ENCODE measurements at places on chromosomes 11 and 22. TPM values are rescaled to one million over a fixed set of nuclear protein-coding genes. Genes with fewer than 3 reads are reported as not detected.

Gene PRPF19
- total RNA-seq: 41.5 TPM

Gene RAPSN
- 6.3 TPM for total RNA-seq

Gene DESI1
- 53.6 TPM for total RNA-seq

Gene SAA2
- total RNA-seq: 2.8 TPM

Gene ASCC2
- 31.5 TPM for total RNA-seq

Gene IL10RA
- 6.0 TPM for total RNA-seq

Gene CBX7
- 79.2 TPM for total RNA-seq

Gene SMC1B
- total RNA-seq: not detected

DNA sequence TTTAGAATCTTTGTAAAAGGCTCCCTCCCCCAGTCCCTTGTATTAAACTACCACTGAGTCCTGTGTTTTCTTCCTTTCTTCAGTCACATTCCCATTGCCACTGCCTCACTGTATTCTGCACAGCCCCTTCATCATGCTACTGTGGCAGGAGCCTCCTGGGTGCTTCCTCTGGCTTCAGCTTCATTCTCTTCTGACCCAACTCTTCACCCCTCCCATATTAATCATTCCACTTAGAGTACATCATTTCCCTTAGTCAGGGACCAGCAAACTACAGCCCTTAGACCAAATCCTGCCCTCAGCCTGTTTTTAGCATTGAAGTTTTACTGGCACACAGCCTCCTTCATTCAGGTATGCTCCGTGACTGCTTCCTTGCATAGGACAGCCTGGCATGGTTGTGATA is 127.7 kb upstream of the MTNR1B start:
- no peak for DNase-seq

DNA sequence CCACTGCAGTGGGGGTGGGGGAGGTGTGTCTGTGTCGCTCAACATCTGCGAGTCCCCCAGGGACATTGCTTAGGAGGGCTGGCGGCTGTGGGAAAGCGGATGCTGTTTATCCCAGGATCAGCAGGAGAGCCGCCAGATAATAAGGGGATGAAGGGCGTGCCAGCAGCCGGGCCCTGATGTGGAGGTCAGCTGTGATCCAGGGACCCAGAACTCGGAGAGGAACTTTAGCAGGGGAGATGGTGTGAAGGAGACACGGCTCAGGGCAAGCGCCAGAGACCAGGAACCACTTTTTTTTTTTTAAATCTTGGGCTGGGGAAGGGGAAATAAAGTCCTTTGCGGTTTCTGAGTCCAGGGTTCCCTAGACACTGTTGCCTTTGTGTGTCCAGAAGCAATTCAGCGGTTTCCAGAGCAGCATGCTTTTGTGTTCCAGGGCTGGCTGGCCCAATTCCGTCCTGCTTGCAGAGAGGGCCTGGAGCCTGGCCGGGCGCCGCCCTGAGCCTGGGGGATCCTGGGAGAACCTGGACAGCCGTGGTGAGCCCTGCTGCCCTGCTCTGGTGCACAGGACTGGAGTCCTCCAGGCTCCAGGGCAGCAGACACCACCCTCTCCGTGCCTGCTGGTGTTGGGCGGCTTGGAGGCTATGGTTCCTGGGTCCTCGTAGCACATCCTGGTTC is at the start of gene GRAMD4:
GRAMD4 (plus strand) TSS at position 557 of the 672 bp plus-strand sequence. CDS start 6,414 bp downstream, outside the sequence.
- peak; percentile 83 for DNase-seq

- DNase-seq: peak; percentile 78
Measured at GRCh38 chr11:124759266-124760204, 2.6 kb downstream of the ESAM start.

DNA sequence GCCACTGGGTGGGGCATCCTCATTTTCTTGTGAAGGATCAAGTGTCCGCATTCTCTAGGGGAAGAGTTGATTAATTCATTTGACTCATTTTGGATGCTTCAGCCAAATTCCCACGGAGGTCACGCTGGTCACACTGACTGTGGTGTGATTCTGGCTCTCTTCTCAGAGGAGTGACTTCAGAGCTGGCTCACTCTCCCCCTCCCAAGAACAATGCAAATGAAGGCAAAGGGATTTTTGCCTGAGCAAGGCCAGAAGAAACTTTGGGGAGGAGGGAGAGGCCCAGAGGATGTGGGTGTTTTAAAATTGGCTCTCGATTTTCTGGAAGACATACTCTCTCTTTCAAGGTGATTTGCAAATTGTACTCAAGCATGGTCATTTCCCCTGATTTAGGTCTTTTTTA is 51.1 kb upstream of the LMO2 start:
- DNase-seq: peak; percentile 46

DNA sequence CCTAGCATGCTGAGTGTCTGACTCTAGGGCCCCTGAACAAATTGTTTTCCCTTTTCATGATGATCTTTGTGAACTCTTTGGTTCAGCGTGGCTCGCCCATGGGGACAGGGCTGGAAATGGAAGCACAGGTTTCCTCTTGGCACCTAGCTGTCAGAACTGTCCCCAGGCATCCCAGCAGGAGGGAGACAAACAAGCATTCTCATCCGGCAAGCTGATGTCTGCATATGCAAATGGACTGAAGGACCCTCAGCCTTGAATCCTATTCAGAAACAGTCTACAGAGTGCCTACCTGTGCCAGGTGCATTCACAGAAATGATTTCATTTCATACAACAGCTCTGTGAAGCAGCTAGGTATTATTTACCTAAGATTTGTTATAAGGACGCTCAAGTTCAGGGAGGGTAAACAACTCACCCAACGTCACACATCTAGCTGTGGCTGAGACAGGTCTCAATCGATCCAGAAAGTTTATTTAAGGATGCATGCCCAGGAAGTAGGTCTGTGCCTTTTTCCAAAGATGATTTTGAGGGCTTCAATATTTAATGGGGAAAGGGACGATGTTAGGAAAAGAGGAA is 176.4 kb downstream of the KIRREL3 start:
- no peak for DNase-seq

- no peak for DNase-seq
Measured at GRCh38 chr11:112902361-112903011, 58.7 kb upstream of the NCAM1 start.

GRCh38 chr11:14588681-14589080 is 54.9 kb upstream of the PDE3B start:
- no peak for DNase-seq

- DNase-seq: no peak
Measured at GRCh38 chr22:33854724-33855123, 65.6 kb downstream of the LARGE1 start.

GRCh38 chr11:44601471-44602370 is 36.3 kb downstream of the CD82 start:
- no peak for DNase-seq

GRCh38 chr22:24525416-24526037 is 29.4 kb downstream of the GUCD1 start:
- peak; percentile 86 for DNase-seq

DNA sequence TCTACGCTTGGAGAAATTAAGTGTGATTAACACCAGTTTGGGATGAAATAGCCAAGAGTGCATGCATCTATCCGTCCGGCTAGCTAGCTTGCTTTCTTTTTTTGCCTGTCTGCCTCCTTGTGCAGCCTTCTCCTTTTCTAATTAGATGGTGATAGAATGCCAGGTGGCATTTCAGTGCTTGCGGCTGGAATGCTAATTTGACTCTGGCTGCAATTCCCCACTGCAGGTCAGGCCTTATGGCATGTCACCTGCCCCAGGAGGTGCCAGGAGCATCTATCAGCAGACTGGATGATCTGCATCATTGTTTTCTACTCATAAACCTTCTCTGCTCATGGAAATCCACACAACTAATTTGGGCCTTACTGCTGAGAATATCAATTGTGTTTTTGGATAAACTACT is 51.1 kb upstream of the CABP7 start:
- no peak for DNase-seq

GRCh38 chr22:38465673-38466490 is 2.0 kb upstream of the KDELR3 start:
- no peak for DNase-seq

- DNase-seq: peak; percentile 66
Measured at GRCh38 chr11:45857961-45858474, 10.7 kb downstream of the CRY2 start.

- DNase-seq: no peak
Measured at GRCh38 chr11:129881570-129882170, 13.7 kb downstream of the NFRKB start.

DNA sequence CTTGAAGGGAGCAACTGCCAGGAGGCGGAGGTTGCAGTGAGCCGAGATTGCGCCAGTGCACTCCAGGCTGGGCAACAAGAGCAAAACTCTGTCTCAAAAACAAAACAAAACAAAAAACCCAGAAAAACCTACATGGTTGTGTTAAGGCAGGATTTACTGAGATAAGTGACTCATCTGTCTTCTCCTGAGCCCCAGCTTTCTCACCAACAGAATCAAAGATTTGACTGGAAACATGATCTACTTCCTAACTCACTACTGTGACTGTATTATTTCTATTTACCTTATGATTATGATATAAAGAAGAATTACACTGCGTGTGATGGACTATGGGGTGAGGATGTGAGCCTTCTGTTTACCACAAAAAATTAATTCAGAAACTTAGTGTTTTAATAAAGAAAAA is 21.8 kb downstream of the FAM118B start:
- no peak for DNase-seq

DNA sequence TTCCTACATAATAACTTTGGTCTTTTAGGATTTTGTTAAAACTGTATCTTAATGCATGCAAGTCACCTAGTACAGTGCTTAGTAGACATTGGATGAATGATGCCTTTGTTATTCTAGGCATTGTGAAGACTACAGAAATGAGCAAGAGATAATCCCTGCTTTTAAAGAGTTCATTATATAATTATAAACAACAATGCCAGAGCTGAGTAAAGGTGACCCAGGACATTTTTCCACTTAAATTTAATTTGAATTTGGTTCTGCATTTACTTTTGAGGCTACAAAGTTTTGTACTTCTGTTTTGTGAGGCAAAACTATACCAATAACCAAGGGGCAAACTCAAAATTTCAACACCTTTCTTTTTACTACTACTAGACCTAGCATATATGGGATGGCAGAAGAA is 182.0 kb upstream of the SESN3 start:
- DNase-seq: no peak

DNA sequence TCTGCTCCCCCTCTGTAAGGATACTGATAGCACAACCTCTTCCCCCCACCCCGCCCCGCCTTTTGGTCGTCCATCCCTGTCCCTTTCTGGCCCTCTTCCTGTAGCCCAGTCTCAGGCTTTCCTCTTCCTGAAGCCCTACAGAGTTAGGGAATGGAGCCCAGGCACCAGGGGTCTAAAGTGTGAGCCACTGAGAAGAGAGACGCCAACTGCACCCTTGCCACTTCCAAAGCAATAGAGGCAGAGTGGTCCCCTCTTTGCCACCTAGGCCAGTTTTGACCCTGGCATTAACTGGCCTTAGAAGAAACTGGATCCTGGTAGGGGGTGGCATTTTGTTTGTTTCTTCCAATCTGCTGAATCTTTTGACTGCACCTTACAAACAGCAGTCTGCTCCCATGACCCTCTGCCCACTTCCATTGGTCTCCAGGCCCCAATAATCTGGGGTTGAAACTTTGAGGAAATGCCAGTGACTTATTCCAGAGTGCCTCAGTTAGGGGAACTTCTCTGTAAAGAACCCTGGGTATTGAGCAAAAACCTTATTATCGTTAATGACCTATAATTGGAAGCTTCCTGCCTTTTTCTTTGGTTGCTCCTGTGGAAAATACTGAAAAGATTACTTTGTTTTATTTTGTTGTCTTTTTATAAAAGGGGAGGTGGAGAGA is 9.7 kb upstream of the GRK2 start:
- no peak for DNase-seq

DNA sequence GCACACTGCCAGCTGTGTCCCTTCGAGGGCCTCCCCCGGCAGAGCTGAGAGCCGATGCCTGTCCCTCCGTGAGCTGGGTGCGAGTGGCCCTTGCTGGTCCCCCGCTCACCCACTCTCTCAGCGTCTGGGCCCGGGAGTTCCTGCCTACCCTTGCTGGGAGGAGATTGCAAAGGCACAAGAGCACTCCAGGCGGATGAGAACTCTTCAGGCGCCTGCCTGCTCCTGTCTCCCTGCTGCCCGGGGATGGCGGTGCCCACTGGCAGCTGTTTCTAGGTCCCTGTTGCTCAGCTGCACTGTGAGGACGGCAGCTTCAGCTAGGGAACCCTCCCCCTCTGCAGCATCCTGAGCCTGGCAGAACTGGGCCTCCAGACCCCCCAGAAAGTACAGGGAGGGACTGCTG is 61.1 kb downstream of the FLRT1 start:
- no peak for DNase-seq

DNA sequence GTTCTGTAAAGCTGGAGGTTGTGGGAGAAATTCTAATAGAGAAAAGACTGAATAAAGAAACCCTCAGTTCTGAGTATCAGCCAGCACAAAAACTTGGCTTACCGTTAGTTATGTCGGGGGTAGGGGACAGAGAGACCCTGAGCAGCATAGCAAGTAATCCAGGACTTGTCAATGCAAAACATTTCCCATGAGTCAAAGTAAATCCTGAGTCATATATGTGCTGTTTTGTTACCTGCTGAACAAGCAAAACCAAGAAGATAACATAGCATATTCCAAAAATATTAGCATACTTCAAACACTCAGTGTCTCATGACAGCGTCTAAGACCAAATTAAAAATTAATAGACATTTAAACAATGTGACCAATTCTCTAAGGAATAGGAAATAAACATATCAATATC is 75.1 kb upstream of the LUZP2 start:
- no peak for DNase-seq

DNA sequence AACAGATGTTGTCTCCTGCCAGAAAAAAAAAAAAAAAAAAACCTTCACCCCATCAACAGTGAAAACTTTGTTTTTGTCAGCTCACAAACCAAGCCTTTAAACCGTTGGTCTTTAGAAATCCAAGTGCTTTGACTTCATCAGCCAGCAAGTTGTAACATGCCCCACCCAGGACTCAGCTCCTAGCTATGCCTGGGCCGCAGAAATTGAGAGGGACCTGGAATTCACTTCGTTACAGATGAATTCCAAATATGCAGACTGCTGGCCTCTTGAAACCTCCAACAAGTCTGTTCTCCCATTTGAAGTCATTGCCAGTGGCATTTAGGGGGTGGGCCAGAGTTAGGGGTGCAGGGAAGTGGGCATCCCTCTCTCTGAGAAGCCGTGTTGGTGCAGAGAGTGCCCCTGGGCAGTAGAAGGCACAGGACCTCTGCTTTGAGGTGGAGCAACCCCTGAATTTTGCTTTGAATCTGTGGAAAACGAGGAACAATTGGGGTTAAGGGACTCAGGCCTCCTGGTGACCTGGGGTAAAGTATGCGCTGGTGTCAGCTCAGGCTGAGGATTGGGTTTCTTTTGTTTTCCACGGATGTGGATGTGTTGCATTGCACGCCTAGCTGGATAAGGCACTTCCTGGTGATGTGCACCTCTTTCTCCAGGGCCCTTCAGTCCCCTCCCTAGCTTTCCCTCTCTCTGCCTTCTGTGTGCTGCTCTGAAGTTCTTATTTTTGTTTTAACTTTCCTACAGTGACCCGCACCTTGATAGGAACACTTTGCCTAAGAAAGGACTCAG is 109.5 kb downstream of the DBX1 start:
- DNase-seq: no peak

DNA sequence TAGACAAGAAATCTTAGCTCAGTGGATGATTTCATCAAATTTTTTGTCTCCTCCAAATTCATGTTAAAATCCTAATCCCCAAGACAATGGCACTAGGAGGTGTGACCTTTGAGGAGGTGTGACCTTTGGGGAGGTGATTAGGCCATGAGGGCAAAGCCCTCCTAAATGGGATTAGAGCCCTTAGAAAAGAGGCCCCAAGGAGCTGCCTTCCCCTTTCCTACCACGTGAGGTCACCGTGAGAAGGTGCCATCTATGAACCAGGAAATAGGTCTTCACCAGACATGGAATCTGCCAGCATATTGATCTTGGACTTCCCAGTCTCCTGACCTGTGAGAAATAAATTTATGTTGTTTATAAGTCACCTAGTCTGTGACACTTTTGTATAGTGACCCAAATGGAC is 138.7 kb downstream of the TRIM29 start:
- no peak for DNase-seq

- DNase-seq: no peak
Measured at GRCh38 chr11:105524286-105524685, 85.6 kb upstream of the GRIA4 start.

All from left ventricle myocardium superior (tissue), 1 donor.